CD4-positive, alpha-beta T cell (primary cell): ENCODE measurements at places on chromosomes 1 and 21.

DNA sequence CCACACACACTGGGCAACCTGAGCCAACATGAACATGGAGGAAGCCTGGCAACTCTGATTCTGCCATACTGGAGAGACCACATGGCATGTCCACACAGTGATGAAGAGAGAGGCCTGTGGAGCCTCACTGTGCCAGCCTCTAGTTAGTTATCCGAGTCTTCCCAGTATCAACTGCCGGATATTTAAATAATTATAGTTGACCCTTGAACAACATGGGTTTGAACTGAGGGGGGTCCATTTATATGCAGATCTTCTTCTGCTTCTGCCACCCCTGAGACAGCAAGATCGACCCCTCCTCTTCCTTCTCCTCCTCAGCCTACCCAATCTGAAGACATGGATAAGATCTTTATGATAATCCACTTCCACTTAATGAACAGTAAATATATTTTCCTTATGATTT lies 27.8 kb downstream of the DDAH1 start:
- no peak for DNase-seq

GRCh38 chr1:55352080-55352810 lies 137.1 kb upstream of the USP24 start:
- DNase-seq = no peak

DNA sequence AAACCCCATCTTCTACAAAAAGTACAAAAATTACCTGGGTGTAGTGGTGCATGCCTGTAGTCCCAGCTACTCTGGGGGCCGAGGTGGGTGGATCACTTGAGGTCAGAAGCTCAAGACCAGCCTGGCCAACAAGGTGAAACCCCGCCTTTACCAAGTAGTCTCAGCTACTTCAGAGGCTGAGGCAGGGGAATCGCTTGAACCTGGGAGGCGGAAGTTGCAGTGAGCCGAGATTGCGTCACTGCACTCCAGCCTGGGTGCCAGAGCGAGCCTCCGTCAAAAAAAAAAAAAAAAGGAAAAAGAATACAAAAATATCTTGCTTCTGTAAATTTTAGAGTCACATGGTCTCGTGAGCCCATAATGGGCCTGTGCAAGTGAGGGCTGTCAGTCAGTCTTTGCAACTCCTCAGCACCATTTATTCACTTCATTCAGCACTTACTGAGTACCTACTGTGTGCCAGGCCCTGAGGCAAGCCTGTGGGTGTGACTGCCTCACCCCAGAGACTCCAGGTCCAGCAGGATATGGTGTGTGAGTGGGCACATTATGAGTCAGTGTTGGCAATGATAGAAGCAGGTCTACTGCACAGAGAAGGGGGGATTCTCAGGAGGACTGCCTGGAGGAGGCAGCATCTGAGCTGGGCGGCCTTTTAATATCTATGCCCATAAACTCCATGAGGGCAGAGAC lies 46.8 kb upstream of the TARDBP start:
- no peak for DNase-seq

- no peak for DNase-seq
Measured at GRCh38 chr1:27176323-27176722, 21.4 kb upstream of the SLC9A1 start.

GRCh38 chr21:26365849-26366248 lies 195.3 kb upstream of the APP start:
- DNase-seq = no peak

DNA sequence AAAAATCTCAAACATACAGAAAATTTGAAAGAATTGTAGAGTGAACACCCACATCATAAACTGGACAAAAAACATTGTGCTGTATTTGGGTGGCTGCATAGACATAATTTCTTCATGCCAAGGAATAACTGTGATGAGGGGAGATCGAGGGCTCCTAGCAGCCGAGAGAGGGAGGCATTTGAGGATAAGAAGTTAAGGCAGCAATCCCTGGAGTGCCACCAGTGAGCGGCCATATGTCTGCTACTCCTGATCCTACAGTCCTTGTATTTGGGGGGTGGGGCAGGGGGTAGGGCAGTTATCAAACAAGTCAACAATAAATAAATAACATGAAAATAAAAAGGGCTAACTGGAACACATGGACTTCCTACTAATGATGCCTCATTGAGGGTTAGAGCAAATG lies 54.5 kb downstream of the ATP5PO start:
- no peak for DNase-seq

DNA sequence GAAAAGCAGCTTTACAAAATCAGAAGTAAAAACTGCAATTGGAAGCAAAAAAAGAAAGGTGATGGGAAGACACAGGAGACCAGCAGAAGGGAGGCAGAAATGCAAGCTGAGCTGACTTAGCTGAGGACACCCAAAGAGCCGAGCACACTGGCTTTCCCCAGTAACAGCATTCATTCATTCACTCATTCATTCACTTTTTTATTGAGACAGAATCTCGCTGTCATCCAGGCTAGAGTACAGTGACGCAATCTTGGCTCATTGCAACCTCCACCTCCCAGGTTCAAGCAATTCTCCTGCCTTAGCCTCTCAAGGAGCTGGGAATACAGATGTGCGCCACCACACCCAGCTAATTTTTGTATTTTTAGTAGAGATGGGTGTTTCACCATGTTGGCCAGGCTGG lies 8.2 kb downstream of the ANGPTL7 start:
- DNase-seq = no peak

GRCh38 chr1:48414264-48414663 lies 57.7 kb downstream of the SPATA6 start:
- no peak for DNase-seq

- DNase-seq = no peak
Measured at GRCh38 chr1:100362821-100363466, 10.6 kb downstream of the CDC14A start.

- DNase-seq = no peak
Measured at GRCh38 chr1:66890621-66891020, 34.0 kb downstream of the DNAI4 start.

DNA sequence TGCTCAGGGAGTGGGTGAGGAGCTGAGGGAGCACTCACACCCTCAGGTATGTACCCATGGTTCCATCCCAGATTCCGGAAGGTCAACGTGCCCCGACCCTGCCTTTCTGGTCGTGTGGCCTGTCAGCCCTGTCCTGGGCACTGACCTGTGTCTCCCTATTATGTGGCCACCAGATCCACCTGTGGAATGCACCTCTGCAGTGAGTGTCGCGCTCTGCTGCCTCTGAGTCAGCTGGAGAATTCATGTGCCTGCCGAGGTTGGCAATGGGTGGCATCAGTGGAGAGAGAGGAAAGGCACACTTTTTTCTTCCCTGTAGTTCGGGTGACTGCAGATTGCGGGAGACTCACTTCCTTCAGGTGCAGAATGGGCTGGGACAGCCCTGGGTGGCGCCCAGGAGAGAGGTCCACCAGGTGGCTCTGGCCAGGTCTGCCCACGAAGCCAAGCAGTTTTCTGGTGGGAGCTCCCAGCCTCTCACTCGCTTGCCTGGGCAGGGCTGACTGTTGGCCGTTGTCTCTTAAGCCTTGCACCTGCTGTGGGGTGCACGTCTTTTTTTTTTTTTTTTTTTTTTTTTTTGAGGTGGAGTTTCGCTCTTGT lies 176.1 kb upstream of the TMEM51 start:
- no peak for DNase-seq
